ENCODE measurements at places on chromosomes 1 and 21. TPM values are rescaled to one million over a fixed set of nuclear protein-coding genes. Genes with fewer than 3 reads are reported as not detected.

MXRA8 gene
- 95.3 TPM for total RNA-seq

CTXND2 gene
- not detected for total RNA-seq

COL9A2 gene
- total RNA-seq: 6.5 TPM

OR2L13 gene
- total RNA-seq: not detected

TMEM200B gene
- 11.0 TPM for total RNA-seq

CD2 gene
- 1.6 TPM for total RNA-seq

CFHR1 gene
- not detected for total RNA-seq

RUNX3 gene
- total RNA-seq: 0.62 TPM

HPCAL4 gene
- total RNA-seq: 0.92 TPM

DCDC2B gene
- not detected for total RNA-seq

LTN1 gene
- total RNA-seq: 54.5 TPM

TNNI3K gene
- 2.7 TPM for total RNA-seq

TMEM222 gene
- total RNA-seq: 22.3 TPM

PCNX2 gene
- 15.8 TPM for total RNA-seq

UBR4 gene
- 87.6 TPM for total RNA-seq

KIF2C gene
- total RNA-seq: 12.5 TPM

PTPN7 gene
- 1.5 TPM for total RNA-seq

CD53 gene
- total RNA-seq: 7.2 TPM

LORICRIN gene
- total RNA-seq: not detected

AK5 gene
- 4.8 TPM for total RNA-seq

BACE2 gene
- total RNA-seq: 43.2 TPM

DNAJC28 gene
- 2.8 TPM for total RNA-seq

OR10Z1 gene
- total RNA-seq: not detected

PIK3R3 gene
- total RNA-seq: 21.5 TPM

RGS13 gene
- total RNA-seq: 0.10 TPM

NHLH1 gene
- total RNA-seq: not detected

Measured in tongue (tissue), 3 donors.